Renal cortex interstitium (tissue), 15 donors: ENCODE measurements at places on chromosomes 13 and 19. TPM values are rescaled to one million over a fixed set of nuclear protein-coding genes. Genes with fewer than 3 reads are reported as not detected.

The CNN1 gene
- polyA plus RNA-seq, result 4.5 TPM

DNA sequence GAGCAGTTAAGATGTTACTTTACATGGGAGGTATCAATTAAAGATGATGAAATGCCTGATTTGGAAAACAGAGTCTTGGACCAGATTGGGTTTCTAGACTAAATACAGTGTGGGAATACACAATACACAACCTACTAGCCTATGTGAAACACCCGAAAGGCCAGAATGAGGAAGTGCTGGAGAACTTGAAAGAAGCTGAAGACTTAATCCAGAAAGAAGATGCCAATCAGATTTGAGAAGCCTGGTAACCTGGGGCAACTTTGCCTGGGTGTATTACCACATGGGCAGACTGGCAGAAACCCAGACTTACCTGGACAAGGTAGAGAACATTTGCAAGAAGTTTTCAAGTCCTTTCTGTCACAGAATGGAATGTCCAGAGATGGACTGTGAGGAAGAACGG, 43.2 kb downstream of the N4BP2L1 start:
- DNase-seq, result no peak

The PLK5 gene
- 0.14 TPM for polyA plus RNA-seq

DNA sequence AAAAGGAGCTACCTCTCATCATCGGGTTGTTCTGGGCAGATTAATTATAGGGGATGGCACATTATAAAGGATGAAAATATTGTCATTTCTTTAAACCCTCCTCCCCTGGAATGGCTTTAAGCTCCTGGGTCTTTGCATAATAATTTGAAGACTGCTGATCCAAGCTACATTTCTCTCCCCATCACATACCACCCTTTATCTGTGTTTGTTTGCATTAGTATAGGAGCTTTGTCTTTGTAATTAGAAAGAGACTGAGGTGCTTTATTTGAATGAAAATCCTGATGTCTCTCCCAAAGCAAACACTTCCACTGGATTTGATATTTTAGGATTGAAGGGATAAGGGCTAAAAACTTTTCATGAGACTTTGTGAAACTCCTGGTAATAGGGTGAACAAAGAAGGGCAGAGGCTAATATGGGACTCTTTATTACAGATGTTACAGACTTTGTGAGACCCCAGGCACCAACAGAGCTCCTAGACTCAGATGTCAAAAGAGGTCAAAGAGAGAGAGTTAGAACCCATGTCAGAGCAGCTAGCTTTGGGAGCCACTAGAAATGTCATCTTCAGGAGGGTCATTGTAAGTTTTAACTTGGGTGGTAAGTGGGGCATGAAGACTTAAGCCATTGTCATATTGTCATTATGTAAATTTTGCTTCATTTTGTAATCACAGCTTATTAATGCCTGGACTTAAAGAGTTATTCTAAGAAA, 75.3 kb upstream of the RXFP2 start:
- DNase-seq, result no peak

The ATP7B gene
- polyA plus RNA-seq, result 18.3 TPM

- DNase-seq, result no peak
Observed at GRCh38 chr13:113616281-113616906, 31.8 kb downstream of the TFDP1 start.

DNA sequence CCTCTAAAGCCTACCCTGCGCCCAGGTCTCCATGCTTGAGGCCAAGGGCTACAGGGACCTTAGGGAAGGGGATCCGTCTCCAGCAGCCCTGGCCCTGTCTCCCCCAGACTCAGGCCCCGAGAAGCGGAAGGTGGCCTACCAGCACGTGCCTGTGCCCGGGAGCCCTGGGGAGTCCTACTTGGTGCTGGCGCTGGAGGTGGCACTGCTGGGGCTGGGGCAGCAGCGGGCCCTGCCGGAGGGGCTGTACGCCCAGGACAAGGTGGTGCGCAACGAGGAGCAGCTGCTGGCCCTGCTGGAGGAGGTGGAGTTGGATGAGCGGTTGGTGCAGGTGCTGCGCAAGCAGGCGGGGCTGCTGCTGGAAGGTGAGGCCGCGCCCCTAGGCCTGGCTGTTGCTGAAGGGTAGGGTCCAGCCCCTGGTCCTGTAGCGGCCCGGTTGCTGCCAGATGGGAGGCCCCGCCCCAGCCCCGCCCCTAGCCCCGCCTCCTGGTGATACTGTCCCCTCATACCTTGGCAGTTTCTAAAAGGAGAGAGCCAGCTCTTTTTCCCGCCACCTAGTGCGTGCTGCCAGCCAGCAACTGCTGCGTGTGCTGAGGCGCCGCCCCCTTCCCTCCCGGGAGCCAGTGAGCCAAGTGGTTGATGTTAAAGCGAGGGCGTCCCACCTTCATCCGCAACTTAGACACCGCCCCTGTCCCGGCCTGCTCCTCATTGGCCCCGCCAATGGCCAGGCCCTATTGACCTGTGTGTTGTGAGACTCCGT, 22.6 kb downstream of the ZSWIM4 start:
- no peak for DNase-seq

GRCh38 chr19:33297401-33298145, 4.8 kb downstream of the CEBPA start:
- DNase-seq, result no peak
